ENCODE measurements at places on chromosomes 12 and 14. TPM values are rescaled to one million over a fixed set of nuclear protein-coding genes. Genes with fewer than 3 reads are reported as not detected.

NANOG gene
- total RNA-seq, result not detected

PLA2G1B gene
- total RNA-seq, result not detected

DNA sequence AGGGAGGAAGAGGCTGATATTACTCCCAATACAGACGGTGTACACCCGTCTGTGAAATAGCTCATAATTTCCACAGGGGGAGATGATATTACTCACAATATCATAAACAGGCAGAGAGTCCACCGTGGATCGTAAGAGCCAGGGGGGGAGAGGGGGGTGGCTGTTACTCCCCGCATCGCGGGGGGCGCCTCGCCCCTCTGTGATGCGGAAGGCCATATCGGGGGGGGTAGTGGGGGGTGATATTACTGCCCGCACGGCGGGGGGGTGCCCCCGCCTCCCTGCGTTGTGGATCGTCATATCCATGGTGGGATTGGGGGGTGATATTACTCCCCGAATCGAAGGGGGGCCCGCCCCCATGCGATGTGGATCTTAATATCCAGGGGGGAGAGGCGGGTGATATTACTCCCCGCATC is 91.9 kb downstream of the FRMD6 start:
- no peak for DNase-seq

- DNase-seq, result no peak
Measured at GRCh38 chr14:93953263-93953662, 23.1 kb downstream of the ASB2 start.

DNA sequence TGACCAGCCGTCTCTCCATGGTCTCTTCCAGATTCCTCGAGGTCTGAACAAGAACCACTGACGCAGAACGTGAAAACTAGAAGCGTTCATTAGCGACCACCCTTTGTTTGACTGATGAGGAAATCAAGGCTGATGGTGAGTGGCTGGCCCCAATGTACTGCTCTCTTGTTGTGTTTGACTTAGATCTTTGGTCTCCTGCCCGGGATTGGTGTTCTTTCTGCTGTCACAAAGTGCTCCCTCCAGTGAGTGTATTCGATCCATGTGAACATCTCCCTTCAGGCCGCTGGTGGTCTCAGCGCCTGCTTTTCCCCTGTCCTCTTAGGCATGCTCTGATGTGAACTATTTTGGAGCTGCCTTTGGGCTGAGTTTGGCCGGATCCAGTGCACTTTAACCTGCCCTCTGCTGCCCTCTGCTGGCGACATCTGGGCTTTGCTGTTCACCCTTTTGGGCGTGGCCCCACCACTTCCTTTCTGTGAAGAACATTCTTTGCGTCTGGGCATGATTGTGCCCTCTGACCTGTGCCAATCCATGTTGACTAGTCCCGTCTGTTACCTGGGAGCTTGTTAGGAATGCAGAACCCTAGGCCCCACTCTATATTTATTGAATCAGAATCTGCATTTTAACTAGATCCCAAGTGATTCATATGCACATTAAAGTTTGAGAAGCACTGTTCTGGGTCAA is 279.1 kb downstream of the TTC6 start:
- peak; percentile 89 for DNase-seq

GRCh38 chr12:98532687-98533304 is 17.4 kb downstream of the TMPO start:
- no peak for DNase-seq

- no peak for DNase-seq
Measured at GRCh38 chr14:59529189-59529588, 44.9 kb downstream of the JKAMP start.

- no peak for DNase-seq
Measured at GRCh38 chr14:98949481-98950135, 322.4 kb downstream of the BCL11B start.

DNA sequence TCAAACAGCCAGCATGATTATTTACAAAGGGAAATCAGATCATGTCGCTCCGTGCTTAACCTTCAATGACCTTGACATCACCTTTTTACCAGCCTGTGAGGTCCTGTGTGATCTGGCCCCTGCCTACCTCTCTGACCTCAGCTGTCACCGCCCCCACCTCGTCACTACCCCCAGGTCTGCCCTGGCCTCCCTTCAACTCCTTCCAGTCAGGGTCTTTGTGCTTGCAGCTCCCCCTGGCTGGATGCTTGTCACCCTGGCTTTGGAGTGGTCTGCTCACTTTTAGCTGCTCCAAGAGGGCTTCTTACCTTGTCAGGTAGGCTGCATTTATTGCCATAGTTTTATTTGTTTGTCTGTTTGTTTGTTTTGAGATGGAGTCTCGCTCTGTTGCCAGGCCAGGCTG is 8.2 kb upstream of the MAX start:
- no peak for DNase-seq

GRCh38 chr14:64074961-64075612 is 219.1 kb downstream of the ESR2 start:
- DNase-seq, result no peak

DNA sequence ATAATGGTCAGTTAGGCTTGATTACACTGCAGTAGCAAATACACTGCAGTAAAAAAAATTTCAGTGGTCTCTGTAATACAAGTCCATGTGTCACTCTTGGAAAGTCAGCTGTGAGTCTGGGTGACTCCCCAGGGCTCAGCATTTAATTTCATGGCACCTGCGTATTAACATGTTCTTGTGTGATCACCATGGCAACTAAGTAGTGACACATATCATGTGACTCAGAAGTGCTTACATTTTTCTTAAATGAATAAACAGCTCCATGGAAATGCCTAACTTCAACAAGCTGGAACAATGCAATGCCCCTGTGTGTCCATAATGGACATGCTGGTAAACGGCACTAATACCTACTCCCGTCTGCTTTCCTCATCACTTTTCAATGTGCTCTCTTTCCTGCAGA is 88.5 kb upstream of the ANO4 start:
- no peak for DNase-seq

- no peak for DNase-seq
Measured at GRCh38 chr14:25477316-25478098, 427.6 kb upstream of the STXBP6 start.

DNA sequence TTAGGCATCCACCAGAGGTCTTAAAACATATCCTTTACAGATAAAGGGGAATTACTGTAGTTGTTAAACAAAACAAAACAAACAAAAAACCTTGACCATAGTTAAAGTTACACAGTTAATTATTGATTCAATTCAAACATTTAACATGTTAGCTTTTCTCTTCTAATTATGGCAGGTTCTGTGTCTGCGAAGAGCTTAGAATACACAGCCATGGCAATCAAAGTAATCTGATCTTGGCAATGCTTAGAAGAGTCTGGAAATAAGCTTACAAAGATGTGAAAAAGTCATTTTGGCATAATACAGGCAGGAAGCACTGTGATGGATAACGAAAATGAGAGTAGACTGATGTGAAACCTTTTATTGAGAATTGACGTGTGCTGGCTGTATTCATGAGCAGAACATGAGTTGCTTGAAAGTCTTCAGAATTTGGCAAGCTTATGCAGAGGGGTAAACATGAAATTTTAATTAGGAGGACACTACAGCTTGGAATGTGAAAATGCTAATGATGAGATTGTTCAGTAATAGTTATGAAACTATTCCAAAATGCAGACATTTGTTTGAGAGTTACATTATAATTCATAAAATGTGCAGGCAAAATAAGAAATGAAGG is 629.6 kb downstream of the FSCB start:
- DNase-seq, result no peak

DNA sequence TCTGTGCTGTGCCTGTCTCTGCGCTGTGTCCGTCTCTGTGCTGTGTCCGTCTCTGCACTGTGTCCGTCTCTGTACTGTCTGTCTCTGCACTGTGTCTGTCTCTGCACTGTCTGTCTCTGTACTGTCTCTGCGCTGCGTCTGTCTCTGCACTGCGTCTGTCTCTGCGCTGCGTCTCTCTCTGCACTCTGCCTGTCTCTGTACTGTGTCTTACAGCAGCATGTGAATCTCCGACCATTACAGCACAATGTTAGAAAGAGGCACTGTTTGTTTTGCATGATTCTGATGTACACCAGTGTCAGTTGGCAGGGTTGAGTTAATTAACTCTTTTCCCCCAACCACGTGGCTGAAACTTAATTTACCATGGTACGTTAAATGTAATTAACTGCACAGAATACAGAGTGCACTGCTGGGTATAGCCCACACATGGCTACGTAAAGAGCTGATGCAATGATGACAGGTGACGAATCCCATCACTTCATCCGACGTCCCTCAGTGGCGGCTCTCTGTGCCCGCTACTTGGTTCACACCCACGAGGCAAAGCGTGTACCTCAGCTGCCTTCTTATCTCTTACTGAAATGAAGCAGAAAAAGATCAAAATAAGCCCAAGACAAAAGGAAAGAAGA is 127.7 kb upstream of the SFSWAP start:
- DNase-seq, result no peak

DNA sequence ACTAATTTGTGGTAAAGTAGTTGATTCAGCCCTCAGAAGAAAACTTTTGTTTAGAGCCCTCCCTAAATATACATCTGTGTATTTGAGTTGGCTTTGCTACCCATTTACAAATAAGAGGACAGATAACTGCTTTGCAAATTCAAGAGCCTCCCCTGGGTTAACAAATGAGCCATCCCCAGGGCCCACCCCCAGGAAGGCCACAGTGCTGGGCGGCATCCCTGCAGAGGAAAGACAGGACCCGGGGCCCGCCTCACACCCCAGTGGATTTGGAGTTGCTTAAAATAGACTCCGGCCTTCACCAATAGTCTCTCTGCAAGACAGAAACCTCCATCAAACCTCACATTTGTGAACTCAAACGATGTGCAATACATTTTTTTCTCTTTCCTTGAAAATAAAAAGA is 2.7 kb downstream of the FZD10 start:
- DNase-seq, result no peak

GRCh38 chr12:118912697-118913270 is 68.6 kb upstream of the SRRM4 start:
- no peak for DNase-seq

Data from heart left ventricle (tissue), 16 donors.